ENCODE measurements at places on chromosomes 6 and 20.

GRCh38 chr6:3423439-3424184 lies 33.2 kb downstream of the SLC22A23 start:
- H3K27ac ChIP-seq, result no peak overlapping the region
- no peak for DNase-seq
- H3K4me3 ChIP-seq, result no peak overlapping the region
- H3K27me3 ChIP-seq, result no peaks in the 10 kb centered on the region
- peaks cover 29% of the 10 kb centered on the region for H3K4me1 ChIP-seq

GRCh38 chr6:119713903-119714302 lies 364.3 kb upstream of the MAN1A1 start:
- no peaks in the 10 kb centered on the region for H3K27me3 ChIP-seq
- H3K36me3 ChIP-seq, result no peaks in the 10 kb centered on the region
- no peak overlapping the region for H3K27ac ChIP-seq
- no peak overlapping the region for H3K4me3 ChIP-seq
- H3K4me1 ChIP-seq, result peaks cover 4% of the 10 kb centered on the region
- no peak for DNase-seq

DNA sequence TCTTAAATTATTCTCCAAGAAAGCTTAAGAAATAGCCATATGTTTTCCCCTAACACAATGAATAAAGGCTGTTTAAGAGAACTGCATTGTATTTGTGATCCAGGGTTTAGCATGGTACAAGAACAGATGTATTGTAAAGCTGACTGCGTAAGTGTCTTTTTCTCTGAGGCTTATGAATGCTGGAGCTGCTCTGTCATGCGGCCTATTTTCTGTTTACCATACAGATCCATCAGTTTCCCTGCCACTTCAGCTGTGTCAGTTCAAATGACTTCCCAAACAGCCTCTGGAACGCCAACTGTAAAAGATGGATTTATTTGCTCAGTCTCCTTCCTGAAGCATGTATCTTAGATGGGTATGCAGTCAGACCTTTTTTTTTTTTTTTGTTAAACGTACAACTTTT lies 419.3 kb upstream of the HS3ST5 start:
- no peaks in the 10 kb centered on the region for H3K36me3 ChIP-seq
- peak; percentile 16 for DNase-seq
- H3K4me3 ChIP-seq, result no peak overlapping the region
- H3K27ac ChIP-seq, result no peak overlapping the region

- H3K27ac ChIP-seq, result no peak overlapping the region
- no peak for DNase-seq
- H3K27me3 ChIP-seq, result peaks cover 14% of the 10 kb centered on the region
- H3K4me1 ChIP-seq, result peaks cover 11% of the 10 kb centered on the region
Measured at GRCh38 chr6:169959136-169960002, 207.9 kb downstream of the ERMARD start.

DNA sequence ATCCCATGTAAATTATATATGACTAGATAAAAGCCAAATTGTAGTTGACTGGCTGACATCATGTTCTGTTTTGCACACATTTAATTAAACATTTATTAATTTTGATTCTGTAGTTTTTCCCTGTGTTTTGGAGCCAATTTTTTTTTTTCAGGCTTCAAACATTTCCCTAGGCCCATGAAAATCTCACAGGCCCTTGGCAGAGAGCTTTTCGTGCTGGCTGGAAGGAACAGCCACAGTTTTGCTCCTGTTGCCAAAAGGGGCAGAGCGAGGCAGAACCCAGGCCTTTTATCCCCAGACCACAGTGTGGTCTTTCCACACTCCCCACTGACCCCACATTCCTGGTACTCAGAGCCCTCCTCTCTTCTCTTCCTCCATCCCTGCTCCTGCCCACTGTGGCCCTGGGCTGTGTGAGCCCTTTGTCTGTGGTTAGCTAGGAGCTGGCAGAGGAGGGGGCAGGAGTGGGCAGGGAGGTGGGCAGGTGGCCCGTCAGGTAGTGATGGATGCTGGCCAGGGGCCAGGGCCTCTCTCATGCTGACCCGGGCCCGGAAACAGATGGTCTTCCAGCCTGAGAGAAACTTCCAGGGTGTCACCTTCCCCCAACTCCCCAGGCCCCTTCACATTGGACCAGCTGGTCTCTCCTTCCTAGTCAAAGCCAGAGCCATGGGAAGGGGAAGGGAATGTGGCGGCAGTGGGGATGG lies 19.4 kb upstream of the CCM2L start:
- no peak overlapping the region for H3K4me3 ChIP-seq
- H3K4me1 ChIP-seq, result peaks cover 10% of the 10 kb centered on the region
- peaks cover 43% of the 10 kb centered on the region for H3K27me3 ChIP-seq
- no peaks in the 10 kb centered on the region for H3K36me3 ChIP-seq
- no peak for DNase-seq

DNA sequence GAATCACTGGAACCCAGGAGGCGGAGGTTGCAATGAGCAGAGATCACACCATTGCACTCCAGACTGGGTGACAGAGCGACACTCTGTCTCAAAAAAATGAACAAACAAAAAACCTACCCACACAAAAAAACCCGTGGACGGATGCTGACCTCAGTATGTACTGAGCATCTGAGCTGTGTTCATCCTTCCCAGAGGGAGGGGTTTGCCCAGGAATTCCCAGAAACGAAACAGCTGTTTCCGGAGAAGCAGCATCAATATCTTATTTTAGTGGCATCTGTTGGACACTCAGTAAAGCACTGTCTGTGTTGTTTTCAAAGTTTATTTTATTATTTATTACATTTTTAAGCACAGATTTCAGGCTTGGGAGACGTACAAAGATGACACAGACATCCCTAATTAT lies 18.7 kb downstream of the NANP start:
- DNase-seq, result no peak
- H3K27ac ChIP-seq, result no peak overlapping the region
- H3K4me1 ChIP-seq, result no peaks in the 10 kb centered on the region
- H3K27me3 ChIP-seq, result no peaks in the 10 kb centered on the region
- H3K36me3 ChIP-seq, result no peaks in the 10 kb centered on the region

GRCh38 chr20:17431621-17432364 lies 99.4 kb downstream of the BFSP1 start:
- H3K4me3 ChIP-seq, result no peak overlapping the region
- no peaks in the 10 kb centered on the region for H3K27me3 ChIP-seq
- H3K4me1 ChIP-seq, result peaks cover 14% of the 10 kb centered on the region
- H3K36me3 ChIP-seq, result no peaks in the 10 kb centered on the region
- no peak overlapping the region for H3K27ac ChIP-seq

GRCh38 chr6:151523034-151523433 lies 29.2 kb downstream of the CCDC170 start:
- H3K27me3 ChIP-seq, result no peaks in the 10 kb centered on the region
- no peaks in the 10 kb centered on the region for H3K4me1 ChIP-seq
- H3K4me3 ChIP-seq, result no peak overlapping the region

GRCh38 chr6:118546164-118546879 lies 1.8 kb upstream of the PLN start:
- DNase-seq, result no peak
- no peaks in the 10 kb centered on the region for H3K36me3 ChIP-seq
- H3K27me3 ChIP-seq, result no peaks in the 10 kb centered on the region
- H3K27ac ChIP-seq, result no peak overlapping the region
- H3K4me3 ChIP-seq, result no peak overlapping the region

- H3K4me1 ChIP-seq, result peaks cover 24% of the 10 kb centered on the region
- DNase-seq, result no peak
- H3K4me3 ChIP-seq, result no peak overlapping the region
- no peaks in the 10 kb centered on the region for H3K27me3 ChIP-seq
Measured at GRCh38 chr6:160881148-160881808, 110.3 kb upstream of the MAP3K4 start.

DNA sequence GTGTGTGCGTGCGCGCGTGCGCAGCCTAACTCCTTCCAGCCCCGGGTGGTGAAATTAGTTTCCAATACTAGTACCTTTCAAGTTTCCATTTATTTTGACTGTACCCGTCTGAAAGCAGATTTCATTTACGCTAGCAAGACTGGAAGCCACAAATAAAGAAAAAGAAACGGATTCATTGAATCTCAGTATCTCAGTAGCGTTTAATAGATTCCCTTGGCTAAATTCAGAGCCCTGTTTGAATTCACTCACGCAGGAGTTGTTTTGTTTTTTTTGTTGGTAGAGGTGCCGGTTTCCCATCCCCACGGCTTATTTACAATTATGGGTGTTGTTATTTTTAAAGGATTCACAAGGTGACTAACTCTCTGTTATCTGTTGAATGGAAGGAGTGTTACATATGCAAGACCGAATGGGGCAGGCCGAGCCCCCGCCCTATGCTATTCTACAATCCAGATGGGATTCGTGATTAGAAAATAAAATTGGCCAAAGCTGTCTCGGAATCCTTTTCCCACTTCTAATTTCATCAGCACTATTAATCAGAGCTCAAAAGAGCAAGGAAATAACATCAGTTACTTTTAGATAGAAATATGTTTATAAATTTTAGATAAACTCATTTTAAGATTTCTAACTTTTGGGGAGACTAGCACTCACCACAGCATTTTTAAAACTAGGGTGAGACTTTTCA lies 2.3 kb upstream of the INSM1 start:
- peaks cover 100% of the 10 kb centered on the region for H3K27me3 ChIP-seq
- no peaks in the 10 kb centered on the region for H3K36me3 ChIP-seq
- peaks cover 32% of the 10 kb centered on the region for H3K4me1 ChIP-seq
- no peak overlapping the region for H3K4me3 ChIP-seq
- no peak overlapping the region for H3K27ac ChIP-seq
